ENCODE measurements at places on chromosomes 11 and 22.

DNA sequence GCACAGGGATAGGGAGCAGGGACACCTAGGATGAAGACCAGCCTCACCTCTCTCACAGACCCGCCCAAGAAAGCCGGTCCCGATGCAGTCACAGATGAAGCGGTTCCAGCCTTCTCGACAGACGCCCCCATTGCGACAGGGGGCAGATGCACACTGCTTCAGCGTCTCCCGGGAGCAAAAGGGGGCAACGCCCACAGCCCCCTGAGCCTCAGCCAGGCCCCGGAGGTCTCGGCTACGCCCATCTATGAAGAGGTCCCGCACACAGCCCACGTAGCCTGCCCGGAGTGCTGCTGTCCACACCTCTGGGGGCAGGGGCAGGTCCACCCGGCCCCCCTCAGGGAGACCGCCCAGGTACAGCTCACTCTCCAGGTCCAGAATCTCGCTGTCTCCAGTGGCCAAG is 62.3 kb downstream of the NRXN2 start:
- no peak for DNase-seq

DNA sequence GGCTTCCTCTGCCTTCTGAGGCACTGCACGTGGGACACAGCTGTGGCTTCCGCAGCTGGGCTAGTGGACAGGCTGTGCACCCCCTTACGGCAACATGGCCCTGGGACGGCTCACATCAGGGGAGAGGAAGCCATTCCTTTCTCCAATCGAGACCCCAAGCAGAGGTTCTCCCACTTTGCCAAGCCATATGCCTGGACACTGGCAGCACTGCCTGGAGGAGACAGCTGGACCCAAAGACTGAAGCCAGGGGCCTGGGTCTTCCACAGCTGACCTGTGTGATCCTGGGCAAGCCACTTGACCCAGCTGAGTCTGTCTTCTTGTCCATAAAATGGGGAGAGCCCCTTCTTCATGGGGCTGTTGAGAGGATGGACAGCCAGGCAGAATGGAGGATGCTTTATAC is 65.4 kb downstream of the SHISAL1 start:
- DNase-seq: no peak

DNA sequence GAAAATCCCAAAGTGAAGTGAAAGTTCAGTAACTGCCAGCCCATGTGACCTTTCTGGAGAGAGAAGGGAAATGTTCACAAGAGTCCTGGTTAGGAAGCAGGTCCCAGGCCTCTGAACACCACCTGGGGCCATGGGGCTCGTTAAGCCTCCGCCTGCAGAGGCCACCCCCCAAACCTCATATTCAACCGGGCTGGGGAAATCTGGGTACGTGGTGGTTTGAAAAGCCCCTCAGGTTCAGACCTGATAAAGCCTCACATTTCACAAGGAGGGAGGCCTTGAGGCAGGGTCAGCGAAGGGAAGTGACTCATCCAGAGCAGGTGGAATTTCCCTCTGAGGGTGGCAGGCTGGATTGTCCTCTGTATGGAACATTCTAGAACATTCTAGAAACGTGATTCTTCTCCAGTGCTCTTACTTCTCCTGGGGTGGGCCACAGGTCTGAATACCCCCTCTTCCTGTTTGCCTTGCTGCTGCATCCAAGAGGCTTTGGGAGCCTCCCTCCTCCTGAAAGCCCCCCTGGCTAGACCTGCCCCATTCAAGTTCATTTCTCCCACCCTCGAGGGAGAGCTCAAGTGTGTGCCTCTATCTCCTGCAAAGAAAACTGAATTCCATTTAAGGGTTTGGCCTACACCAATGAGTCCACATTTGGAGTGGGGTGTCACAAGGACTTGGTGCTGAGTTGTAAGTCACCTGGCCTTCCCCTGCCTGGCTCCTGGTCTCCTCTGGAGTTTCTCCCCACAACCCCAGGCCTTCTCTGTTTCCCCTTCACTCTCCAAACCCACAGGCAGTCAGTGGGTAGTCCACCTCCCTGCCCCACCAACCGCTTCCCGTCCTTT is 6.3 kb downstream of the FXYD2 start:
- no peak for DNase-seq

- no peak for DNase-seq
Observed at GRCh38 chr11:1445741-1446445, 40.7 kb downstream of the MOB2 start.

GRCh38 chr11:20647976-20648565 is 21.3 kb upstream of the NELL1 start:
- DNase-seq: peak; percentile 71

- no peak for DNase-seq
Observed at GRCh38 chr11:75858613-75859012, 43.6 kb downstream of the UVRAG start.

DNA sequence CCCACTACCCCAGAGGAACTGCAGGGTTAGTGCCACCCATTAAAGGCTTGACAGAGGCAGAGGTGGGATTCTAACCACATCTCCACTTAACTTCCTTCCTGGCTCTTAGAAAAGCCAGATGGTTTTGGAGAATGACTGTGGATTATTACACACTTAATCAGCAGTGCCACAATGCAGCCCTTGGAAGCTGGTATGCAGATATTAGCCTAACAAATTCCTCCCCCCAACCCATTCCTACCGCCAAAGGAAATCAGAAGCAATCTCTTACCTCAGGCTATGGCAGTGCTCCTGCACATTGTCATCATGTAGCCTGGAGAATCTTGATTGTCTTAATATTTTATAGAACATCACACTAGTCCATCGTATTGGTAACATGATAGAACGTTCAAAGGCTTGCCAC is 23.2 kb upstream of the NRGN start:
- DNase-seq: no peak

- DNase-seq: no peak
Observed at GRCh38 chr11:85771568-85771967, 39.4 kb downstream of the SYTL2 start.

GRCh38 chr11:106552694-106553203 is 465.5 kb downstream of the GUCY1A2 start:
- no peak for DNase-seq

DNA sequence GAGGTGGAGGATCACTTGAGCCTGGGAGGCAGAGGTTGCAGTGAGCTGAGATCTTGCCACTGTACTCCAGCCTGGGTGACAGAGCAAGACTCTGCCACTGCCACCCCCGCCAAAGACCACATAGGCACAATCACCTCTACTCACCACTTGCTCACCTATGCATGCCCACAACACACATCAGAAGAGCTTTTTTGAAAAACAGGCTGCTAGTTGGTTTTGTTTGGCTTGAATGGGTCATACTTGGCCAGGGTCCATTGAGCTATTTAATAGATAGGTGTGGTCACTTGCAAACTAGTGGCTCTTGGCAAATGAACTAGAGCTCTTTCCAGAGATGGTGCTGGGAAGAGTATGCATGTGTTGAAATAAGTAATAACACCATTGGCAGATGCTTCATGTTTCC is 80.1 kb downstream of the EMSY start:
- DNase-seq: no peak

DNA sequence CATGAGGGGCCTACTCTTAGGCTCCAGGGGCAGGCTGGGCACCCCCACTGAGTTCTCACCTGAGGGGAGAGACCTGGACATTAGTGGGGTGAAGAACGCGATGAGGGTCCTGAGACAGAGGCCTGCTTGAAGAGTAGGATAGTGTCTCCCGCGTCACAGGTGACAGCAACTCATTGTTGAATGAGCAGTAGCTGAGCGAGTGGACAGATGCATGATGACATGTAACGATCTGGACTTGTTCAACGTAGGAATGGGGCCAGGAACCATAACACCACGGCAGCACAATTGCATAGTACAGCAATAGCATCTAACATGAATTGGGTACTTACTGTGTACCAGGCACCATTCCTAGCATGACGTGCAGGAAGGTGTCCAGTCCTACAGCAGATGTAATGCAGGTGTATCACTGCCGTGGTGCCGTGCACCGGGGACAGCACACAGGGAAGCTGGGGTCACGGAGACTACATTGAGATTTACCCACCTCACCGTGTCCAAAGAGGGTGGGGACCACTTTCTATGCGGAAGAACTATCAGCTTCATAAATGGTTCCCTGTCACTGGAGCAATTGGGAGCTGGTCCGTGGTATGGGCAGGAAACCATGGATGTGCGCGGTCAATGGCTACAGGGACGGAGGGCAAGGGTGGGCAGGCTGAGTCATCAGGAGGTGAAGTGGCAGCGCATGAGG is 1019.1 kb downstream of the TBC1D22A start:
- no peak for DNase-seq

GRCh38 chr22:23402275-23403151 is 177.6 kb downstream of the IGLL1 start:
- DNase-seq: no peak

Data from hematopoietic multipotent progenitor cell treated with erythropoietin and hydrocortisone succinate and interleukin-3 and kit ligand, for 17 days (in vitro differentiated cells).